Hippocampal formation (tissue), 2 donors: ENCODE measurements at places on chromosomes 16 and 17.

DNA sequence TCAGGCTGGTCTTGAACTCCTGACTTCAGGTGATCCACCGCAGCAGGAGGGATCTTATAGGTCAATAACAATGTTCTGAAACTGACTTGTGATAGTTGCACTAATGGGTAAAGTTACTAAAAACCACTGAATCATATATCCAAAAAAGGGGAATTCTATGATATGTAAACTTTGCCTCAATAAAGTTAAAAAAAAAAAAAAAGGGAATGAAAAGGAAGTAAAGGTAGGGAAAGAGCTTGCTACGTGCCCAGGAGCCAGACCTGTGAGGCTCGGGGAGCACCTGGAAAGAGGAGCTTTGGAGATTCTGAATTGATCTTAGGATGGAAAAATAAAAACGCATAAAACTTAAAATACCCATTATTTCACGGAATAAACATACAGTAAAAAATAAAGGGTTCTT, 20.8 kb upstream of the TRAP1 start:
- no peak for DNase-seq

- DNase-seq = no peak
Measured at GRCh38 chr17:62162898-62163297, 97.8 kb upstream of the MED13 start.

- no peak for DNase-seq
Measured at GRCh38 chr17:9002227-9002605, 19.1 kb upstream of the NTN1 start.

DNA sequence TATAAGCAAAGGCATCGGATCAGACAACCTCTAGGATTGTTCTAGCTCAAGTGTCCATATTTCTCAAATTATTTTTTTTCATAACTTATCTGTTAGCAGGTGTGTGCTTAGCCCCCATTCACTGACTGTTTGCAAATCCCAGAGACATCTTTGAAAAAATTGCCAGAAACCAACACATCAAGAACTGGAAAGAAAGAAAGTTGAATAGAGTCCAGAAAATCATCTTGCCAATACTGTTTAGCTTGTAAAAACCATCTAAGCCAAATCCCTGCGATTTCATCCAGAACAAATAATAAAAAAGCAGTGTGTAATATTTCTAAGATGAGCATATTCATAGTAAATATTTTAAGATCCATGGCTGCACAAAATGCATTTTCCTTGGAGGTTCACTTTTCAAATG, 64.5 kb downstream of the WSCD1 start:
- no peak for DNase-seq

DNA sequence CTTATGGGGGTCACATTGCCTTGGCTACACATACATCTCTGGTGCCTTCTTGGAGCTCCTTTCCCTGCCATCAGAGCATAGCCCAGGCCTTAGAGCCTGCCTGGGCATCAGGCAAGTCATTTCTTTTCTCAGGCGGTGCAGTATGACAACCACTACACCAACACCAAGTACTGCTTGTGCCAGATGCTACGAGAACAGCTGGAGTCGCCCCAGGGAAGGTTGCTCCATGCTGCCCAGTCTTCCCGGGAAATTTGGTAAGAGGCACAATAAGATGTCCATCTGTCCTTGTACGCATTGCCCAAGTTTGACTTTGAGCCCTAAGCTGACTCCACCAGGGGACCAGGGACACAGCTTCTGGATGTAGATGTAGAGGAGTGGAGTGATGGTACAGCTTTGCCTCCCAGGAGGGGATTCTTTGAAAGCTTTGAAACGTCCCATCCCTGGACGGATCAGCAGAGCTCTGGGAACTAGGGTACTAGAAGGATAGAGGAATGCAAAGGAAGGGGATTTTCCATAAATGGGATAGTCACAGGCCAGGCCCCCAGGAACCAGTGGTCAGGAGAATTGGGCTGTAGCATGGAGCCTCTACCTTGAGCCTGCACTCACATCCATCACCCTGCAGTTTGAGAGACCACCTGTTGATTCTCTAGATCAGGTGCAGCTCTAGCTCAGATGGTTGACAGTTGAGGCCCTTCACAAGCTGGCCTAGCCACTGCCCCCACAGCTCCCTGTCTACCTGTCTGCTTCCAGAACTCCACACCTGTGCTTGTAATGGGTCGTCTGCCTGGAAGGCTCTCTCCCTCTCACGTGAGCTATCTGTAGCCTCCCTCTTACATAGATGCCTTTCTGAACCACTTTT, 11.0 kb upstream of the NFATC3 start:
- DNase-seq = no peak
